ENCODE measurements at places on chromosomes 2 and 18.

DNA sequence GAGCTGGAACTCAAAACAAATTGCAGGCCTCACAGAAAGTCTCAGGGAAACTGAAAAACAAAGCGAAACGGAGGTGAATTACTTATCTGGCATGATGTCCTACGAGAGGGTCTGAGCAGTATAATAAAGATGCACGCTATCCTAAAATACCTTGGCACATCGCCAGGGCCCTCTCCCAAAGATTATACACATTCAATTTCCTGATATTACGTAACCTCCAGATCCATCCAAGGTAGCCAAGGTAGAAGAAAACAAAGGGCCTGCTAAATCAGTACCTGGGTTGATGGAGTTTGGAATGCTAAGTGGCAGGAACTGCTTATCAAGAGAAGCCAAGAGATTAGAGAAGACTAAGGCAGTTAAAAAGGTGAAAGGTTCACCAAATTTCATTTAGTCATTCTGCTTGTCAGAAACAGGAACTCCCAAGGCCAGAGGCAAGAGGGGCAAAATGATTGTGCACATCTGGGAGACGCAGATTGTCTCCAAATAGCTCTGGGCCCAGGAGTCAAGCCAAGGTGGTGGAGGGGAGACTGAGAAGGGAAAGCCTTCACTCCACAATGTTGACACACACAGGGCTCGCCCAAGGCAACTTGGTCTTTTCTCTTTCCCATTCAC, 236.8 kb upstream of the ATP5MC3 start:
- no peak for DNase-seq

GRCh38 chr2:28680657-28681056, 71.0 kb upstream of the PPP1CB start:
- DNase-seq, result no peak

GRCh38 chr2:46058140-46058539, 239.1 kb upstream of the EPAS1 start:
- no peak for DNase-seq

GRCh38 chr18:50158866-50159653, 35.9 kb downstream of the MYO5B start:
- DNase-seq, result peak; percentile 88

DNA sequence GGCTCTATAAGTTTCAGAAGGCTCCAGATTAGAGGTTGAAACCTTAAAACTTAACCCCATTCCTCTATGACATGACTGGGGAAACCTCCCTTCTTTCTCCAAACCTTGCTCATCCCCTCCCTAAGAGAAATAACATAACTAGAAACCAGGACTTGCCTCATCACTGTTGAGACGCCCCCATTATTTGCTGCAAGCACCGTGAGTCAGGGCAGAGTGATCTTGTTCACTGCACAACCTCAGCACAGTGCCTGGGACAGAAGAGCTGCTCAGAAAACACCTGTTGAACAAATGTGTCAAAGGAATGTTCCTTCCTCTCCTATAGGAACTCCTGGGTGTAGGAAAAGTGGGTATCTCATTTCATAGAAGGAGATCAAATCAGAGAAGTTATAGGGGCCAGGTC, 132.7 kb upstream of the CTAGE1 start:
- no peak for DNase-seq

GRCh38 chr2:176072951-176073904, 10.5 kb downstream of the EVX2 start:
- no peak for DNase-seq

DNA sequence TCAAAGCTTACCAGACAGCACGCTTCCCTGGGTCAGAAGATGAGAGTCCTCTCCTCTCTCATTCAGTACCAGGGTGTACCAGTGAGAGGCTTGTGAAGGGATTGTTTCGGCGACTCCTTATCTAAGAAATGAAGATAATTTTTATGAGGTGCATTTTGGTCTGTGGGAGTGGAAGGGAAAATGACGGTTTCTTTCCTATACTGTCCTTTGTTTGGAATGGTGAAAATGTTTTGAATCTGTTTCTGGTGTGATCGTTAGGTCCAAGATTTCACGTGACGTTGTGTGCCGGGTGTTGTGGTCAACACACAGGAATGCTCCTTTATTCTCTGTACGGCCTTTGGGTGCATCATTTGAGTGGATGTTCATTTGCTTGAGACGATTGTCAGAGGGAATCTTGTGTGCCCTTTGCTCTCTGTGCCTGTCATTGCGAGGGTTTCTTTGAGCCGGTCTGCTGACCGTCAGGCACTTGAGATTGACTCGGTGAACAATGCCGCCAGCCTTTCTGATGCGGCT, 183.5 kb downstream of the AGAP1 start:
- peak; percentile 73 for DNase-seq

- no peak for DNase-seq
Measured at GRCh38 chr18:66395671-66396218, 208.1 kb downstream of the CDH19 start.

- no peak for DNase-seq
Measured at GRCh38 chr2:160876765-160877164, 283.5 kb upstream of the TANK start.

DNA sequence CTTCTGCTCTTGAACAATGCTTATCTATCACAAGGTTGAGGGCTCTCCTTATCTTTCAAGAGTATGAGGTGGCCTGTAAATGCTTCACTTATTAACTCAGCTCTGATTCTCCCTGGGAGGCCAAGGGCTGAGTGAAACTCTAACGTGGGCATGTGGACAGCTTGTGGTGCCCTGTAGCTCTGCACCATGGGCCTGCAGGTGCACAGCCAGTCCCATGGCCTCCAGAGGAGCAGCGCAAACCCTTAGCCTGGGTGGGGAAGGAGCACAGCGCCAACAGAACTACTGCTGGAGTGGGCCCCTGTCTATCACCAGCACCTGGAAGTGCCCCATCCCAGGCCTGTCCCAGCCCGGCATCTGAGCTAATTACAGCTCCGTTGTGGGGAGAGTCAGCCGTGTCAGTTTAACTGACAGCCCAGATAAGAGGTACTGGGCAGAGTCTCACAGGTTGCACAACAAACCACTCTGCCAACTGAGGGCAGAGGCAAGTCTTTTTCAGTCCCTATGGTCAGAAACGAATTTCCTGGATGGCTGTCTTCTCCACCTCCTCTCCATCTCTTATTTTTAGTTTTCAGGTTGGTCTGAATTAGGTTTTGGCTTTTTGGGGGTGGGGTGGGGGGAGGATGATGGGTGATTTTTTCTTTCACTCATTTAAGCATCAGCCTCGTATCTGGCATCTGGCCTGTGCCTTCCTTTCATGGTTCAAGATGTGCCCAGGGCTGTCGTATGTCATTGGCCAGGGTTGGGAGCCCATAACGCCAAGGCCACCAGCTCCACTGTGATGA, 219.5 kb downstream of the BCL2 start:
- peak; percentile 92 for DNase-seq

DNA sequence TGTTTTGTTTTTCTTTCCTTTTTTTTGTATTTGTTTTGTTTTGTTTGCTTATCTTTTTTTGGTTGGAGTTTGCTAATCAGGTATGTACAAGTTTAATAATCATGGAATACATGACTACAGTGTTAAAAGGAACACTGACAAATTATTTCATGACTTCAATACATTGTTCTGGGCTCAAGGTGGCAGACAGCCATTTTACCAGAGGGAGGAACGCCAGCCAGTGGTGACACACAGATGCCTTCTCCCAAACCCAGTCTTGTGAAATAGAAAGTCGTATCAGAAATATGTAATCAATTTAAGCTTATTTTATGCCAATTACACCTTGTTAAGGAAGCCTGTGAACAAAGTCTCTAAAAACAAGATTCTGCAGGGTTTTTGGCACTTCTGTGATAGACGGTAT, 264.0 kb upstream of the EPHA4 start:
- no peak for DNase-seq

- DNase-seq, result peak; percentile 48
Measured at GRCh38 chr2:113240150-113240914, 38.4 kb downstream of the PAX8 start.

DNA sequence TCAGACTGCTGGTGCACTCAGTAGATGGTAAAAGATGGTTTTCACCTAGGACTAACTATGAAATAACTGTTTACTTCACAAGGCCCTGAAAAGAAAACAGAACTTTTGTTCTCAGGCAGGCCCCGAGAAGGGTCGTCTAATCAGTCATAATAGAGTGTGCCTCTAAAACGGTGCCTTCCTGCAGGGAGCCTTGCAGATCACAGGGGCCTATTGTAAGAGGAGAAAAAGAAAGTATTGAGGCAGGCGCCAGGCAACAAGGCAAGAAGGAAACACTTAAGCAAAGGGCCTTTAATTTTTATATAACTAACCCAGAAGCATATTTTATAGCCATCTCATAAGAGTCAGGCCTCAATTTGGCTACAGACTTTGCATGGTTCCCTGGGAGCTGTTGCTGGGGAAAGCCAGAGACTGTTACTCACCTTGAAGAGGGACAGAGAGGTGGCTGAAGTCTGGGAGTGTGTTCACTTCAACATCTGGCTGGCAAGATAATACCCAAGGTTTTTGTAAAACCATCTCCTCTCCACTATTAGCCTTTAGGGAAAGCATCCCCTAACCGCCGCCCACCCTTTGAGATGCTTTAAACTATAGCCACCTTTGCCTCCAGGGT, 117.1 kb downstream of the PRPF40A start:
- no peak for DNase-seq

GRCh38 chr2:195649629-195650190, 7.3 kb upstream of the SLC39A10 start:
- no peak for DNase-seq

DNA sequence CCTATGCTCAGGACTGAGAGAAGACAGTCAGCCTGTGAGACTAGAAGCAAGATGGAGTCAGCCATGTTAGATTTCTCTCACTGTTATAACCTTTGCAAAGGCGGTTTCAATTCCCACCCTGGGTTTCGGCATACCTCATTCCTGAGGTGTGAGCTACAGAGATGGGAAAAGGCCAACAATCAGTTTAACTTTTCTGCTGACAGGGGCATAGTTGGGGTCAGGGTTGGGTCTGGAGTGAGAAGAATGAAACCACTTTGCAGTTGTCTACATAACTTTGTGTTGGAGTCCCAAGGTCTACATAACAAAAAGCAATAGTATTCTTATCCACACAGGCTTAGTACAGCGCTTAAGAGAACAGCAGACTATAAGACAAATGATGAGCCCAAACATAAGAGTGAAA, 28.1 kb upstream of the FEZ2 start:
- DNase-seq, result no peak

GRCh38 chr2:101120124-101120996, 30.8 kb downstream of the TBC1D8 start:
- peak; percentile 85 for DNase-seq

DNA sequence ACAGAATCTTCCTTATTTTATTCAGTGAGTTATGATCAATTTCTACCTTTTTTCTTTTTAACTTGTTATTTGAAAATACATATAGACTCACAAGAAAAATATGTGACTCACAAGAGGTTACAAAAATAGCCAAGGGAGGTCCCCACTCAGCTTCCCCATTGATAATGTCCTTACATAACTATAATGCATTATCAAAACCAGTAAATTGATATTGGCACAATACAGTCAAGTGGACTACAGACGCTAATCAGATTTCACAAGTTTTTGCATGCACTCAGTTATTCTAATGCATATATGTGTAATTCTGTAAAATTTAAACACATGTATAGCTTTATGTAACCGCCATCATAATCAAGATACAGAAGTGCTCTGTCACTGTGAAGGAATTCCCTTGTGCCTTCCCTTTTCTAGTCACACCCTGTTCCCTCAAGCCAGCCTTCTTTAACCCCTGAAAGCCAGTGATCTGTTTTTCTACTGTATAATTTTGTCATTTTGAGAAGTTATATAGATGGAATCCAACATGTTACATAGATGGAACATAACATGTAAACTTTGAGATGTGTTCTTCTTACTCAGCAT, 118.4 kb downstream of the ALMS1 start:
- no peak for DNase-seq

DNA sequence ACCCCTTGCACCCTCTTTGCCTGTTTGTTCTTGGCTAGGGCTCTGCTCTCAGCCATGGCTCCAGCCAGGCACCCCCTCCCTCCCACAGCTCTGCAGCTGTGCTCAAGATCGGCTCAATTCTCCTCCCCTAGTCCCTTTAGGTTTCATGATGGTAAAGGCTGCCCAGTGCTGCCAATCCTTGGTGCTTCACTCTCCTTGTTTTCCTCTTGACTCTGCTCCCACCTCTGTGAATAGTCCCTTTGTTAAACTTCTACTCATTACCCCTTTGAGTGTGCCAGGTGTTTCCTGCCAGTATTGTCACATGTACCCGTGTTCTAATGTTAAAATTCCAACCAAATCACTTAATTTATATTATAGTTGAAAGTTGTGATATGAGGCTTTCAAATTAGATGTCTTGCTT, 101.0 kb upstream of the CERS6 start:
- DNase-seq, result no peak

Data from large intestine (tissue), 12 donors.